ENCODE measurements at places on chromosomes 7 and 10. TPM values are rescaled to one million over a fixed set of nuclear protein-coding genes. Genes with fewer than 3 reads are reported as not detected.

The PTPRZ1 gene
- total RNA-seq = not detected

DNA sequence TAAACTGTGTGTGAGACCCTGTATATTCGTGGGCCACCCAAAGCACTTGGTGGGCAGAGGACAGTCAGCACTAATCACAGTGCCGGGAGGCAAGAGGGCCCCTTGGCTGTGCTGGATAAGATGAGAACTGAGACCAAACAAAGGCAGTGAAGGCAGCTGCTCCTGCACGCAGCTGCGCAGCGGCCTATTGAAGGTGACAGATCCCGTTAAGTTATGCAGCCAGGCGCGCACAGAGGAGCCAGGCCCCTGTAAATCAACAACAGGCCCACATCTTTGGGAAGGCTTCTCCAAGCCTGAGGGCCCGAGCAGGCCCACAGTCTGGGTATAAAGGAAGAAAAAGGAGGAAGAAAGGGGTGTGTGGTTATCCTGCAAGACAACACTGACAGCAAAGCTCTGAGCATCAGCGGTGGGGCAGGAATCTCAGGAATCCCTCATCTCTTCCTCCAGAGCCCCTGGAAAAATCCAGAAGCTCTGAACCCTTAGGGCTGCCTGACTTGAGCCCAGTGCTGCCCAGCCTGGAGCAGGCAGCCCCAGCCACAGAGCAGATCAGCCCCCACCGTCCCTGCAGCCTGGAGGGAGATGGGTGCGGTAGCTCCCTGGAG lies 154.2 kb downstream of the ARHGAP12 start:
- DNase-seq = no peak

DNA sequence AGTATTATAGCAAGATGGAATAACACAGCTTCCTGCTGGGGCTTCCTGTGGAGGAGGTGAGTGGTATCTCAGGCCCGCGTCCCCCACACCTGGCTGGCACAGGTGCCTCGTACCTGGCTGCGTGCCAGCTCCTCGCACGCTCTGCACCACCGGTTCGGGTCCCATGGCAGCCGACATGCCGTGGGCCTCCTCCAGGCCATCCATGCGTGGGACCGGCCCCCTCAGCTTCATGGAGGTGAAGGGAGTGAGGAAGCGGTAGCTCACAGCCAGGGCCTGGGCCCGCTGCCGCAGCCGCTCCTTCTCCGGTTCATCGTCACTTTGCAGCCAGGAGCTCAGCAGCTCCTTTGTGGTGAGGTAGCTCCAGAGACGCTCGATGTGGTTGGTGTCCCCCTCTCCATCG lies 90.4 kb downstream of the ITIH5 start:
- no peak for DNase-seq

GRCh38 chr10:96229568-96230030 lies 41.8 kb downstream of the BLNK start:
- DNase-seq = peak; percentile 91

The VWA2 gene
- not detected for total RNA-seq

DNA sequence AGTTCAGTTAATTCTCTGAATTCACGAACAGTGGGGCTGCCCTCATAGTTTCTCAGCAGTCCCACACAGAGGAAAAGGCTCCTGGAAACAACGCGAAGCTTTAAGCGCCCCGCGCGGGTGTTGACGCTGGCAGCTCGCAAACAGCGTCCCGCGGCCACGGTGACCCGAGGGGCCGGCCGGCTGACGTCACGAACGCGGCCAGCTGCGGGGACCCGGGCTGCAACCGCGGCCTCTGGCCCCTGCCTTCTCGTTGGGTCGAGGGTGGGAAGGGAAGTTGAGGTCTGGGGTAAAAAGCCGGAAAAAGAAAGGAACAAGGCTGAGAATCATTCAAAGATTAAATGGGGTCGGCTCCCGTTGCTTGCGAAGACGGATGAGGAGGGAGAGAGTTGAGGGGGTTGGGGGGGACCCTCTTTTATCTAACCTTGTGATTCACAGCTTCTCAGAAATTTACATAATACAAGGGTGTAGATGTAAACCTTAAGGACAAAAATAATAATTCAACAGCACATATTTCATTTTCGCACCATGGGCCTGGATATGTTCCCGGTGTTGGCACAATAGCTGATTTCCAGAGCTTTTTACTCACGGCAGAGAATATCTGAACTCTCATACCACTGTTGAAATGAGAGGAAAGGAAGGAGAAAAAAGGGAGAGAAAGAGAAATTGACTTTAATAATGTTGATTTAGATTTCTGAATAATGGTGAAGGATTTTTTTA lies 7.3 kb upstream of the FEZF1 start:
- DNase-seq = no peak

DNA sequence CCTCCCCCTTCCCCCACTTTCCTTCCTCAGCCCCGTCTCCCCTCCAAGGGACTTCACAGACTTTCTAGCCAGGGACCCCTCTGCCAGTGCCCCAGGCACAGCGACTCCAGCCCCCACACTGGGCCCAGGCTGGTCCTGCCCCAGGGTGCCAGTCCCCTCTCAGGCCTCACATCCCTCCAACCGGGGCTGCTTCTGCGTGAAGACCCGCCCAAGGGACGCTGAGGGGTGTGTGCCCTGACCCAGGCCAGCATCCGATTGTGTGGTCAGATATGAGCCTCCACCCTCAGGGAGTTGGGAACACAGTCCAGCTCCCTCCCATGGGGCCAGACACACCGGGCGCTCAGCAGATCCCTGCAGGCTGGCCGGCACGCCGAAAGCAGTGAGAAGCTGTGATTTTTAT lies 97.0 kb downstream of the MICALL2 start:
- no peak for DNase-seq

The CRHR2 gene
- not detected for total RNA-seq

GRCh38 chr10:119087271-119087882 lies 6.8 kb upstream of the EIF3A start:
- peak; percentile 84 for DNase-seq

DNA sequence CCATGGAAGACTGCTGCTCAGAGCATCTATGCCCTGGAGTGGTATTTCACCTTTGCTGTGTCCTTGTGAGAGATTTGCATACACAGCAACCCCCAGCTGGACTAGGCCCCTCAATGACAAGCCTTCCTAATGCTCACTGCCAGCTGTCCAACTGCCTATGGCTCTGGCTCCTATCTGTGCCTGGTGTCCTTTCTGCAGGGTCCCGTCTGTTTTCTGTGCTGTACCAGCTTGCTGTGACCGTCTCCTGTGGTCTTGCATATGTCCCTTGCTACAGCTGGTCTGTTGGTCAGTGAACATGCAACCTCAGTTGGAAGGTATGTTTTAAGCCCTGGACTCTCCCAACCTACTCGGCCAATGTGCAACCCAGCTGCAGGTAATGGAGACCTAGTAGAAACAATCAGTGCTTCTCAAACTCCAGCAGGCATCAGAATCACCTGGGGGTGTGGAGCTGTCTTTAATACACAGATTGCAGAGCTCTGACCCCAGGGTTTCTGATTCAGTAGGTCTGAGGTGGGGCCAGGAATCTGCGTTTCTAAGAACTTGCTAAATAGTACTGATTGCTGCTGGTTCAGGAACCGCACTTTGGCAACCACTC lies 306.4 kb upstream of the ZNF32 start:
- DNase-seq = no peak

The MYOZ1 gene
- not detected for total RNA-seq

The OR6V1 gene
- total RNA-seq = not detected

DNA sequence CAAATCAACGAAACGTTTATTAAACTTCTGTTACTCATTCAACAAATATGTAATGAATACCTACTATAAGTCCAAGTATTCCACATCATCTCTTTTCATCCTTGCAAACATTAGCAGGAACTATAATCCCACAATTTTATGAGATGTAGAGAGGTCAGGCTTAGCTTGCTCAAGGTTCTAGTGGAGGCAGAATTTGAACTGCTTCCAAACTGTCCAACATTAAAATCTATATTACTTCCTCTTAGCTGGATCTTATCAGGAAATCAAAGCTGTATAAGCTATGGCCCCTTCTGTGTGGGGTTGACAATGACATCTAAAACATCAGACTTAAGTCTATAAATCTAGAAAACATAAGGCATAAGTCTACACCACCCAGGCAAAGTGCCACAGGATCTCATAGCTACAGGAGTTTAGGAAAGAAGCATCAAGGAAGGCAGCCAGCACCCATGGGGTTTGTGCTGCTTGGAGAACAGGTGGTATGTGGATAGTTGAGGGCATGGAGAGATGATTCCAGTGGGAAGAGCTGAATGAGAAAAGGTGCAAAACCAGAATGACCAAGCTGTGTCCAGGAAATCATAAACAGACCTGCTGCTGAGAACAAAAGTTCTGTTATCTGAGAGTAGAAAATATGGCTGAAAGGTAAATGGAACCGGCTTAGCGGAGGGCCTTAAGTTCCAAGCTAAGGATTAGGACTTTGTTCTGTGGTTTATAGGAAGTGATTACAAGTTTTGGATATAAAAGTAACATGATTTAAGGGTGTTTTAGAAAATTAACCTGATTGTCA lies 34.5 kb downstream of the PAPSS2 start:
- DNase-seq = no peak

The ELN gene
- total RNA-seq = not detected

DNA sequence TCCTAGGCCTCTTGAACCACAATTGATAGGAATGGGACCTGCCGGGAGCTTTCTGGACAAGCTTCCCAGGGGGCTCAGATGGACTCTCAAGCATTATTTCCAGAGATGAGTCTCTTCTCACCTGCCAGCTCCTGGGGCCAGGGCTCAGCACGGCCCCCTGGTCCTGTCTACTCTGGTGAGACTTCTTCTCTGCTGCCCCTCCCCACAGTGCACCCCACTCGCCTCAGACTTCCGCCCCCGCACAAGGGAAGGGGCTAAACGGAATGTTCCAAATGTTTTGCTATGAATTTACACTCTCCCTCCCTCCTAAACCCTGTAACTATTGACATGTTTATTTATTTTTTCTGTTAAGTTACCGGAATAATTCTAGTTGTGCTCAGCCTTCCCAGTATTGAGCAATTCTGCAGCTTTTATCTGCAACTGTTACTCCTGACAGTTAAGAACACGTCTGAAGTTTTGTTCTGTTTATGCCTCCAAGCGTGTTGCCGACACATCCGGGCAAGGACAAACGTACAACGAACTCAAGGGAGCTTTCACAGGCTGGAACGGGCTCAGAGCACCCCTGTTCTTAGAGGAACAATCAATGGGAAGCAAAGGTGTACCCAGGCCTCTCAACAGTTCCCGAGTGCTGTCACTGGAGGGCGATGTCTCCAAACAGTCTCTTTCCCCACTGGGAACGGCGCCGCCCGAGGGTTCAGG lies 55.2 kb downstream of the FHIP2A start:
- peak; percentile 61 for DNase-seq

- no peak for DNase-seq
Measured at GRCh38 chr7:148485618-148486017, 104.9 kb upstream of the C7orf33 start.

- DNase-seq = no peak
Measured at GRCh38 chr10:113916053-113916452, 61.6 kb downstream of the NHLRC2 start.

The SH2D4B gene
- total RNA-seq = not detected

- DNase-seq = no peak
Measured at GRCh38 chr7:1737956-1738355, 67.9 kb downstream of the ELFN1 start.

- DNase-seq = no peak
Measured at GRCh38 chr10:7283246-7283645, 127.6 kb downstream of the SFMBT2 start.
